CD4-positive, alpha-beta T cell treated with Interleukin-1 beta for 1 hour (primary cell): ENCODE measurements at places on chromosomes 3 and 15.

GRCh38 chr3:50490424-50490823, 13.0 kb downstream of the CACNA2D2 start:
- no peak for DNase-seq

DNA sequence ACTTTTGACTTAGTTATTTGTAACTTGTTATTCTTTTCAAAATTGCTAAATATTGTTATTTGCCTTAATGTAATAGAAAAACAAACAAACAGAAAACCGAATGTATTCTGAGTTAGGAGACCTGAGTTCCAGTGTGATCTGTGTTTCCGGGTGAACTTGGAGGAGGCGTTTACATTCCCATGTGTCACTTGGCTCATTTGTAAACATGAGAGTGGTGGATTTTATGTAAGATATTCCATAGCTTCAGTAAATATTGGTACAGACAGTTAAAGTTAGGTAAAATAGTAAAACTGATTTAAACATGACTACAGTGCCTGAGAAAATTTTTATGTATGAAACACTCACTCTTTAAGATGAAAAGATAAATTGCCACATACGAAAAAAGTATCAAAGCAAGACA, 287.3 kb upstream of the POU1F1 start:
- no peak for DNase-seq

DNA sequence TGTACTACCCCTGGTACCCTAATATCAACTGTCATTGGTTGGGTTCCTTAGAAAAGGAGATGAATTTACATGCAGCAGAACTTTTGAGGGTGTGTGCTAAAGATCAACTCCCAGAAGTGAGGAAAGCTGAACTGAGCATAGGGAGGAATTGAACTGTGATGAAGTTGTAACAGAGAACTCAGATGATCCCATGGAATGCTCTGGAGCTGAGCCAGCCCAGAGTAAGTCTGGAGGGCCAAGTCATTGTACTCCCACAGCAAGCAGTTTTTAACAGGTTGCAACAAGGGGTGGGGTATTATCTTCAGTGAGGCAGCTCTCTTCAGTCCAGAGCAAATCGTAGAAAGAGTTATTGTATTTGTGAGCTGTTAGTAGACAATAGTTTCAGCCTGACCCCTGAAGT, 572.3 kb downstream of the PYDC2 start:
- DNase-seq: no peak

DNA sequence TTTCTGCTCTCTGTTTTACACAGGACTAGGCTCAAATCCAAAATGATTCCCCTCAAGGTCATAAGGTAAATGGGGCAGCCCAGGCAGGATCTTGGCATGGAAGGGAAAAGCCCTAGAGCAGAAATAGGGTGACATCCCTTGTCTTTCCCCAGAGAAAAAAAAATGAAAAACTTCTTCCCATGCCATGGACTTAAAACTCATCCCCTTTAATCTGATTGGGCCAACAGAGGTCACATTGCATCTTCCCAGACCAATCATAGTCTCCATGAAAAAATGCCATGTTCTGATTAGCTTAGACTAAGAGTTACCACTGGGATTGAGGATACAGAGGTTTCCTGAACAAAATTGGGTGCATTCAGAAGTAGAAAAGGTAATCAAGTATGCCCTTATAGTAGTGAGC, 241.3 kb upstream of the LRTM1 start:
- no peak for DNase-seq

DNA sequence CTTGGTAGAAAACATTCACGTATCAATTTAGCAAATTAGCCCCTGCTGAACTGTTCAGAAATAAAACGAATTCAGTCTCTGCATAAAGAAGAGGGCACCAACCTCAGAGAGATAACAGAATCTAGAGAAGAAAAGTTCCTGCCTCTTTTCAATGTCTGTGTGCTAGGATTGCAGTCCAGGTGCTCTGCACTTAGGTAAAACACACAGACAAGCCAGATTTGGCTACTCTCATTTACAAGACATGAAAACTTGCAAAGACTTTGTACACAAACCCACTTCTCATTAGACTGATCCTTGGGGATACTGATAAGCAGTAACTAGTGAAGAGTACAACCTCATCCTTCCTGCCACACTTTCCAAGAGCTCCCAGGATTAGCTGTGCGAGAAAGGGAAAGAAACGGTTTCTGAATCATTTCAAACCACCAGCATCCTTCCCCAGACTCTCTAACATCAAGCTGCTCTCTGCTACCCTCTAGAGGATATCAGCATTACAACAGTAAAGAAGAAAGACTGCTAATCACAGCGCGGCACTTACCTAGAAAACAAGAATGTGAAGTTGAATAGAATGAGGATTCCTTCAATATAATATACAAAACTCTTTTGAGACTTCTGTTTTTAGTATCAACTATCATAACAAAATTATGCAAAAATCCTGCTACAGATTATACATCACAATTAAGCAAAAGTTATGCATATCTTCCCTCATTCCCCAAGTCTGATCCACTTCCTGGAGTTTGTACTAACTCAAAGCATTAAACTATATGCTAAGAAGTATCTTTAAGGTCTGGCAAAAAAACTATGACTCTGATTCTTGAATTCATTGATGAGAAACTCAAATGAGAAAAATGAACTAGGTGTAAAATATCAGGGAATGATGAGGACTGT, 306.4 kb downstream of the MAGI1 start:
- DNase-seq: peak; percentile 28

- DNase-seq: no peak
Observed at GRCh38 chr3:48855681-48856447, 8.2 kb upstream of the PRKAR2A start.

- DNase-seq: no peak
Observed at GRCh38 chr15:61444585-61444984, 215.5 kb upstream of the RORA start.

DNA sequence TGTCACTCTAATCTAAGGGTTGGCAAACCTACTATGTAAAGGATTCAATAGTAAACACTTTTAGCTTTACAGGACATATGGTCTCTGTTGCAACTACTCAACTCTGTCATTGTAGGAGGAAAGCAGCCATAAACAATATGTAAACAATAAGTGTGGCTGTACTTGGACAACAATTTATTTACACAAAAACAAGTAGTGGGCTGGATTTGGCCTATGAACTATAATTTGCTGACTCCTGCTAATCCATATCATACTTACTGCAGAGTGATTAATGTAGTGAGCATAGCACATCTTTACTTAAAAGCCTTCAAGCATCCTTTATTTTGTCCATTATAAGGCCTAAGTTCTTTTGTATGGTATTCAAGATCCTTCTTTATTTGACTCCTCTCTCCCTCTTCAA, 441.9 kb downstream of the ZIC1 start:
- DNase-seq: no peak

- DNase-seq: no peak
Observed at GRCh38 chr3:123084738-123085237, 18.0 kb downstream of the PDIA5 start.

- DNase-seq: no peak
Observed at GRCh38 chr3:95197661-95198060, 1134.8 kb downstream of the NSUN3 start.

GRCh38 chr15:51494411-51495314, 127.9 kb downstream of the DMXL2 start:
- DNase-seq: no peak

- no peak for DNase-seq
Observed at GRCh38 chr3:118057086-118057485, 977.6 kb downstream of the IGSF11 start.

DNA sequence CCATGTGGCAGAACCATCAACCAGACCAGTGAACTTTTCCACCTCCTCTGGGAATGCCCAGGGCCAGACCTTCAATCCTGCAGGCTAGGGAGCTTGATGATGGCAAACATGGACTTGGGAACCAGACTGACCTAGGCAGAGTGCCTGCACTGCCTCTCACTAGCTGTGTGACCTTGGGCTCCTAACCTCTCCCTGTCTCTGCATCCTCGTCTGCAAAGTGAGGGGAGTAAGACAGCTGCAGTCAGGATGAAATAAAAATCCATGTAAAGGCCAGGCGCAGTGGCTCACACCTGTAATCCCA, 17.5 kb upstream of the LOXL1 start:
- no peak for DNase-seq

- no peak for DNase-seq
Observed at GRCh38 chr3:160804762-160805161, 48.7 kb downstream of the PPM1L start.

DNA sequence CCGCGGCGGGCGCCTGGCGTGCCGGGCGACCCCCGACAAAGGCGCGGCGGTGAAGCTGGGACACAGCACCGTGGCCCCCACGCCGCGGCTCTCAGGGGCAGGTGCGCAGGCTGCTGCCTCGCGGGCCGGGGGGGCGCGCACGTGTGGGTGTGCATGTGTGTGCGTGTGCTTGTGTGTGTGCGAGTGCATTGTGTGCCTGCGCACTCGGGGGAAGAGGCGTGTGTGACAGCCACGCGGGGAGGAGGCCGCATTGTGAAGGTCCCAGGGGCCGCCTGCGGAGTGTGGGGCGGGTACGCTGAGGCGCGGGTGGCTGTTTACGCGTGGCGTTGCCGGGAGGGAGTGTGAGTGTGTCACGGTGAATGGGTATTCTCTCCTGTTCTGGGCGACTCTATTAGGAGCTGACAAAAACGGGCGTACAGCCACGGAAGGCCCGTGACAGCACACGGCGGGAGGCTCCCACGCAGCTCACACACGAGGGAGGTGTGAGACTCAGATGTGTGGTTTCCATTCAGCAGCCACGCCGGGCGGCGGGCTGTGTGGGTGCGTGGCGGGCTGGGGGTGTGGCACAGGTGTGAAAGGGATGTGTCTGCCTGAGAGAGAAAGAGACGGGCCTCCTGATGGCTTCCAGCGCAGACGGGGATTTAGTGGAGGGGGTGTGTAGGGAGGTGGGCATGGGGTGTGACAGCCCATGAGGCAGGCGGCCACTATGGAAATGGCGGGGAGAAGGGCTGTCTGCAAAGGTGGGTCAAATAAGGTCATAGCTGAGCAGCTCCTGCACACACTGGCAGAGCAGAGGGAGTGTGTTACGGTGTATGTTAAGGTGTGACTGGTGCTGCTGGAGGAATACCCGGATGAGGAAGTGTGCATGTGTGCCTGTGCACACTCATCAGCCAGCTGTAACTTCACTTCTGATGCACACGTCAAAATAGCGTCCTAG, 750 bp downstream of the PODXL2 start:
- DNase-seq: peak; percentile 46

DNA sequence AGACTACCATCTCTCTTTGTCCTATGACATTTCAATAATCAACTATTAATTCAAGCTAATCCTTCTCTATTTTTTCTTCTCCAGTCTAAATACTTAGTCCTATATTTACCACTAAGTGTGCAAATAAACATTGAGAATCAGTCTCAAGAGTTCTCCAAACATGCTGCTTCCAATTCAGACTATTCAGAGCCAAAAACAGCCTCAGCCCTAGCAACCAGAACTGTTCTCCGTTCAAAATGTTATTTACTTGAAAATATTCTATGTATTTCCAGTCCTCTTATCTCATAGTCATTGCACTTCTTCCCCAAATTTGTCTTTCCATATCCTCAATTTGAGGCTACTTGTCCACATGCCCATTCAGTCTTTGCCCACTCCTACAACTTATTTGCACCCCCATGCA, 805.5 kb downstream of the IGSF11 start:
- DNase-seq: no peak

DNA sequence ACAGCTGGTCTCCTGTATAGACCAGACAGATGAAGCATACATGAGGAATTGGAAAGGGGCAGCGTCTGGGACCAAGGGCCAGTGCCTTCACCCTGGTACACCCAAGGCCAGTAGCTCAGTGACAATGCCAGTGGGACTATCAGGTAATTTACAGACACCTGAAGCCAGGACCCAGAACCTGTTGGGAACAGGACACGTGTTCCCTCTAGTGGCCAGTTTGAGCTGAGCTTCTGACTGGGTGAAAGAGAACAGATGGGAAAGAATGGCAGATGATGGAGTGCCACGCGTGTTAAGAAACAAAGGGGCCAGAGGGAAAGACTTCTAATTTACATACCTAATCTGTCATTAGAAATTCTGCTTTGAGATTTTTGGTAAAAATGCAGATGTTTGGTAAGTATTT, 5.1 kb upstream of the SLC25A38 start:
- peak; percentile 63 for DNase-seq
